Stimulated activated CD4-positive, alpha-beta T cell treated with anti-CD3 and anti-CD28 coated beads, TNF-alpha, amount 100 ng/mL, for 1 hour (primary cell): ENCODE measurements at places on chromosomes 12 and 14.
A peak's percentile ranks its signal among the peaks of the same experiment; 100 is the strongest.

DNA sequence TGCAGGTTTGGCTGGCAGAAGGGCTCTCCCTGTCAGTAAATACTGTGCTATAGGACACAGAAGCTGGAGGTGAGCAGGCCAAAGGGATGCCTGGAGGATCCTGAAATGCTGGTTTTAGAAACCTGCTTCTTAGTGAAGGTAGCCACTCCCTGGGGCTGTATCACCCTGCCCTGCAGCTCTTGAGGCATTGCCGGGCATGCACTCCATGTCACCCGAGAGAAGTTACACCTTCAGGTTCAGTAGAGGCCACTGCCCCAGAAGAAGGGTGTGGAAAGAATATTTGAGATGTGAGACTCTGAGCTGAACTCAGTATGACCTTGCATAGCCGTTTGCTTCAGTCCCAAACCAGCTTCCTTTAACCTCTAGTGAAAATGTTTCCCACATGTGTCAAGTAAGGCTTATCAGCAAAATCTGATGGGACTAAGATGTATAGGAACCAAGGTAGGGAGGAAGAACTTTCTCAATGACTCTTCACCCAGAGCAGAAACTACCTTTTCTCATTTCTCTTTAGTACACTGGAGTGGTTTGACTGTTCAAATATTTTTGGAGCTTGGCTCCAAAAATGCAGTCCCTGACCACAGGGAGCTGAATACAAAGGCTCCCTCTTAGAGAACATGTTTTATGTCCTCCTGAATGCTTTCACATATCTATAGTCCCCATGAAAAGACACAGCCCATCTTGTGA is 164.5 kb upstream of the DYRK2 start:
- DNase-seq, result no peak

DNA sequence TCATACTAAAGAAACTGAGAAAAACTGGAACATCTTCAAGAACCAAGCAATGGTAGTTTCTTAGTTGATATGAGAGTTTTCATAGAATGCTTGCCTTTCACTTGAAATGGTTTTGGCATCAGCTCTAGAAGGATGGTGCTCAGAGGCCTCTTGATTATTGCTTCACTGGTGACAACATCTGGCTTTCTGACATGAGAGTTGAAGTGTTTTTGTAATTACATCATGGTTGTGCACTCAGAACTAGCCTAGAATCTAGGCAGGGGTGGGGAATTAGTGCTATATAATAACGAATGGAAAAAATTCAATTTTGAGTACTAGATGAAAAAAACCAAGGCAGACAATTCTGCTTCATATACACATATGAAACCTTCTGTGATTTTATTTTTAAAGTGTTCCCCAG is 172.8 kb upstream of the LMNTD1 start:
- no peak for DNase-seq

GRCh38 chr12:47949441-47950341 is 13.7 kb upstream of the TMEM106C start:
- DNase-seq, result peak; percentile 42

DNA sequence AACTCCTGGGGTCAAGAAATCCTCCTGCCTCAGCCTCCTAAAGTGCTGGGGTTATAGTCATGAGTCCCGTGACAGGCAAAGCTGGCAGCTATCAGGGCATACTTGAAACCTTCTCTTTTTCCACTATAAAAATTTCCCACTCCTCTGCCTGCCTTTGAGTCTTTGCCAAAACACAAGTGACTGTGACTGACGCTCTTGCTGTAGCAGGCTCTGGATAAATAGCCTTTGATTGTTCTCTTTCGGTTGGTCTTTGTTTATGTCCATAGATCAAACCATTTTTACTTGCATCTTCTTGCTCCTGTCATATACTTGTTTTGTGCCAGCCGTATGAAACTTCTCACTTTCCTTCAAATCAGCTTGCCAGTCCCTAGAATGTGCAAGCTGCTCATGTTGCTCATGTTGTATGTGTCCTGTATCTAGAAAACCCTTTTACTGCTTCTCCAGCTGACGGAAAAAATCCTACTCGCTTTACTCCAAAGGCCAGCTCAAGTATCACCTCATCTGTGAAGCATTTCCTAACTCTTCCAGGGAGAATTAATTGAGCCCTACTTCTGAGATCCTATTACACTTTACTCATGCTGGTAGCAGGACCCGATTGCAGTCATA is 73.1 kb downstream of the RESF1 start:
- DNase-seq, result no peak

- no peak for DNase-seq
These were observed 19.8 kb upstream of the ZNF740 start for GRCh38 chr12:53160673-53161072.

DNA sequence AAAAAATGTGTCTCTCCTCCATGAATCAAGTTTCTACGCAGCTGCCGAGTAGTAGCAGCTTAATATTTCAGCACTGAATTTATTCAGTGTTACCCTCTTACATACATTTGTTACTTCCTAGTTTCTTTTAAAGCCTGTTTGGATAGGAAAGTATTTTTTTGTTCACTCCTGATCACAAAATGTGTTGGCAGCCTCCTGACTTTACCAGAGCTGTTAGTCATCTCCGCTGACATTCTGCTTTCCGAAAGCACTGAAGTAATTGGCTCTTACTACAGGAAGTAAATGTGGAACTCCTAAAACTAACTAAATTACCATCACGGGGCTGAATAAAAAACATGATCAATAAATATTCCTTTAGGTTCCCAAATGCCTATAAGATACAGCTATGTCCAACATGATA is 225.5 kb downstream of the EPS8 start:
- no peak for DNase-seq

DNA sequence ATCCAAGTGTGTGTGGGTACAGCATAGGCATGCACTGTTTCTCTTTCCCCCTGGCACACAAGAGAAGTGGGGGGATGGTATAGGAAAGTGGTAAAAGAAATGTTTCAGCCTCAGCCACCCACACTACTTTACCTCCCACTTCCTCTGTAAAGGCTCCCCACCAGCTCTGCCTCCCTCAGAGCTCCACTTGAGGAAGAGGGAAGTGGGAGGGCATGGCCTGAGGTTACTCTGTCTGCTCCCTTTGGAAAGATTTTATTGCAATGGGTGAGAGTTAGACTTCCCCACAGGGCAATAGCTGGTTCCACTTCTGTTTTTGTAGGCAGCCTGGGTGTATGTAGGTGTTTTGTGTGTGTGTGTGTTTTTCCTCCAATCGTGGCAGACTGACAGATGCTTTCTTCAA is 145.3 kb downstream of the SSPN start:
- DNase-seq, result no peak

DNA sequence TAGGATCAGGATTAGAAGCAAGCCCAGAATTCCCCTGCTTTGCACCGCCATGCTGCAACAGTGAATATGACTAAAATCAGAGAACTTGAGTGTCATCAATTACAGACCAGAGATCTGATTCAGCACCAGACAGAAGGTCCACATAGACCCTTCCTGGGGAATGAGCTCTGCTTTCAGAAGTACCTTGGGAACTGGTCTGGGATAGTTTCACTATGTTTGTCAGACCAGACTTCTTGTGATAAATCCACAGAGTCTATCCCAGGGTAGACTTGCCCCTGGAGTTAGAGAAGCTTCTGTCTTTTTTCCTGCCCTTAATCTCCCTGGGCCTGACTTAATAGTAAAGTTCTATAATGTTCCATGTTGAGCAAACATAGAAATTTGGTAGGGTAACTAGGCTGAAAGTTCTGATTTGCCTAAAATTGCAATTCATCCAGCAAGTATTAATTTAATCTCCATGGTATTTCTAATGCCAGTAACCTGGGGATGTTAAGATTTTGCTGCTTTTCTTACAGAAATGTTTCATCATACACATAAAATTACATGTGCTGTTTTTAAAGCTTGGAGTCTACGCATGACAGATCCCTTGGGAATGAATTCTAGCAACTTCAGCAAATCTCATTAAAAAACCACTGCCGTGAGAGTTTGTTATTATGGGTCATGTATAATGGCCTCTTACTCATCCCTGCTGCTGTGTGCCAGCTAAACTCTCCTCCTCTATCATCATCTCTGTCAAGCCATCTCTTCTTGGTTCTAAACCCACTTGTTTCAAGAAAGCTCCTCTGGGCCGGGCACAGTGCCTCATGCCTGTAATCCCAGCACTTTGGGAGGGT is 61.3 kb upstream of the METAP2 start:
- DNase-seq, result no peak

GRCh38 chr14:31244626-31245025 is 37.0 kb upstream of the HECTD1 start:
- DNase-seq, result no peak

GRCh38 chr12:110993434-110993833 is 73.1 kb upstream of the MYL2 start:
- DNase-seq, result no peak

- no peak for DNase-seq
These were observed 340.4 kb downstream of the NAV3 start for GRCh38 chr12:78171061-78171460.

- DNase-seq, result no peak
These were observed 137.4 kb upstream of the NTF3 start for GRCh38 chr12:5294274-5295070.

GRCh38 chr14:56555921-56556570 is 23.6 kb upstream of the TMEM260 start:
- no peak for DNase-seq

GRCh38 chr14:53209370-53209769 is 56.2 kb upstream of the DDHD1 start:
- no peak for DNase-seq

- DNase-seq, result no peak
These were observed 539.6 kb downstream of the VRK1 start for GRCh38 chr14:97336816-97337215.

DNA sequence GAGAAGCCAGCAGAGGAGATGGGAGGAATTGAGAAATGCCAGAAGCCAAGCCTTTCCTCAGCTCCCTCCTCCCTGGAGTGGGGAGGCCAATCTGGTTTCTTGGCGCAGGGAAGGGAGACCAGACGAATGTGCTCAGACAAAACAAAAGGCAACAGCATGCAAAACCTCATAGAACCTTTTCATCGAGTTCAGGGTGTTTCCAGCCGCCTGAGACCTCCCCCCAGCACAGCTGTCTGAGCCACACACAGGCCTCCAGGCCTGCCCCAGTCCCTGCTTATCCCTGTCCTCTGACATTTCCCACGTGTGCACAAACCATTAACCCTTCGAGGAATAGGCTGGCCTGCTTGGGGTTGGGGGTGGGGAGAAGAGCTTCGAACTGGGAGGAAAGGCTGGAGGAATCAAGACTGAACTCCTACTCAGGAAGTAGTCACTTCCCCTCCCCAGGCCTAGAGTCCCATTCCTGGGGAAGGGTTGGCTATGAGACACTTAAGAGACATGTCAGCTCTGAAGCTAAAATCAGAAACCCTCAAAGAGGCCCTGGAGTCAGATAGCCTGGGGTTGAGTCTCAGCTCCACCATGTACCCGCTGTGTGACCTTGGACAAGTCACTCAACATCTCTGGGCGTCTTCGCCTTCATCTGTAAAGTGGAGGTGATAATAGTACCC is 10.7 kb downstream of the TBX3 start:
- DNase-seq, result no peak

DNA sequence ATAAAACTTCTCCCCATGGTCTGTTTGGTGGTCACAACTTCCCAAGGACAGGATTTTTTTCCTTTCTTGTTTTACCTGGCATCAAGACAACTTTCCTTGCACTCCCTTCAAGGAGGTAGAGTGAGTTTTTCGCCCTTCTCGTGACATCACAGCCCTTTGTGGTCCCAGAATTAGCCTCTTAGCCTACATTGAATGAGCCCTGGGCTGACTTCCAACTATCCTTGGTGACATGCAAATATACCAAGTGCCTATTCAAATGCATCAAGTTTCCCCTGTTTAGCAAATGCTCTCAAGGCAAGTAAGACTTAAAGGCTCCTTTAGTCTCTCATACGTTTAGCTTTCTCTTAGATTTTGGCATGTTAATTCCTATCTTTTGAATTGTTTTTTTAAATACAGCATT is 36.6 kb downstream of the TC2N start:
- DNase-seq, result no peak

DNA sequence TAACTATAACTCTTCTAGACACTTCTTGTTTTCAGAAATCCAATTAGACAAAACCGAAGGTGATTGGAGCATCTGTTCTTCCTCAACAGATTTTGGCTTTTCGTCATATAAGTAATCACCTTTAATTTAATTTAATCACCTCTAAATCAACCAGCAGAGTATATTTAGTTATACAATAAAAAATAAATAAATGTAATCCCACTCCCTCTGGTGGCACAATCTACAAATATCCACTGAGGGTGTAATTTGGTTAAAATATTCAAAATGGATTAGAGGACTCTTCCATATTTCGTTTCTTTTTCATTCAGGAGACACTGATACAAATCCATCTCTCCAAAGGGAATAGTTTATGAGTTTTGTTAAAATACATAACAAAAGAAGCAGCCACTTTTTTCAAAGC is 18.3 kb upstream of the SLC35F4 start:
- DNase-seq, result no peak

DNA sequence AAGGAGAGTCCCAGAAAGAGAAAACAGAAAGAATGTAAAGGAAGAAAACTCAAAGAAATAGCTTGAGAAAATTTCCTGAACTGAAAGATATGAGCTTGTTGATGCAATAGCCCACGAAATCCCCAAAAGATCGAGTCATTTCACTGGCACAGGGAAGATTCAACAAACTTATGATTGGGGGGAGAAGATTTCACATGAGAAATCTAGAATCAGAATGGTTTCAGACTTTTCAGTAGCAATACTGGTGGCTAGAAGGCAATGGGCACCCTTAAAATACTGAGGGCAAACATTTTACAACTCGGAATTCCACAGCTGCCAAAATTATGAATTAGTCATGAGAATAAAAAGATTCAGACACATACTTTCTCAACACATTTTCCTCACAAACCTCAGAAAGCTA is 8.9 kb upstream of the KRT7 start:
- DNase-seq, result no peak

DNA sequence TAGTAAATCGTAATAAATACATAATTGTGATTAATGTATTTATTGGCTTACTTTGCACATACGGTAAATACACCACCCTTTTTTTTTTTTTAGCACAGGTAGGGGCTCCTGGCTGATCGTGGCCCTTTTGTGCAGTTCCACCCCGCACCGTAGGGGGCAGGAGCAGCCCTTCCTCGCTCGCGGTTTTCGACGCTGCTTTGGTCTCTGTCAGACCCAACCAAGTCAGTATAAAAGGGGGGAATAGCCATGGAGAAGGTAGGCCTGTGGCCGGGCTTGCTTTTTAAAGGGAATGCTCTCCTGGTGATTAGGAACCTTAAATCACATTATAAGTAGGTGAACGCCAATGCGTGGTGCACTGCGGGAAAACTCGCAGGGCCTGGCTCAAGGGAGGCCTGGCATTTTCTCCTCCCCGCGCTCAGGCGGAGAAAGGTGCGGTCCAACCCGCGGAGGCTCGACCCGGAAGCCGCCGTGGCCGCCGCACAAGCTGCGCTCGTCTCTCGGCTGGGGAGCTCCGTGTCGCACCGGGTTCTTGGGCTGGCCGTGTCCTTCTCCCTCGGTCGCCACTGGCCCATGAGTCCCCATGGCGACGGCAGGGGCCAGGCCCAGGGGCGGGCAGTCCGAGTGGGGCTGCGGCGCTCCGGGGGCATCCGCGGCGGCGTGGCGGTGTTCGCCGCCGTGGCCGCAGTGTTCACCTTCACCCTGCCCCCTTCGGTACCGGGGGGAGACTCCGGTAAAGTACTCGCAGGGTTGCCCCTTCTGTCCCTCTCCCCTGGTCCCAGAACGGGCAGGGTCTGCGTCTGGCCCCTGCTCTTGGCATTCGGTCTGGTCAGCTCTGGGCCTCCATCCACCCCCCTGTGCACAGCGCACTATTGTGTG is at the start of gene TMEM260:
TMEM260 (plus strand) TSS at position 454 of the 876 bp plus-strand sequence; CDS start at position 571, 117 bp downstream.
- peak; percentile 80 for DNase-seq
